ENCODE measurements at places on chromosomes 5 and 9.

- no peak for DNase-seq
Observed at GRCh38 chr5:138955013-138955660, 80.0 kb upstream of the LRRTM2 start.

GRCh38 chr5:161804263-161804662, 43.7 kb upstream of the GABRA1 start:
- DNase-seq, result no peak

- no peak for DNase-seq
Observed at GRCh38 chr5:29697278-29697677, 1496.2 kb upstream of the CDH6 start.

DNA sequence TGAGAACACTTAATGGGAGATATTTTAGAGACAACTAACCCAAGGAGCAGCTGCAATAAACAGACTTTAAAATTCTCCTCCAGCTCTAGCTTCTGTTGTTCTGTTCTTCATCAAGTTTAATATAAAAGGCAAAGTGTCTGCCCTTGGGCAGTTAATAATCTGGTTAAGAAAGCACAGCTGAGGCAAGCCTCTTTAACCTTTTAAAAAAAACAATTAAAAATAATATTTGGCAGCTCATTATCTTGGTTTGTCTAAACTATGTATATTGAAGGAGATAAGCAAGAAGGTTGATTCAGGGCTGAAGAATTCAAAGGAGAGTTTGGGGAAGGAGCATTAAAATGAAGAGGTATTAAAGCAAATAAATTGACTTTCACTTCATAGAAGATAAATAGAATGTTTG, 75.4 kb downstream of the TSSK1B start:
- no peak for DNase-seq

- DNase-seq, result no peak
Observed at GRCh38 chr5:126192226-126192625, 231.0 kb upstream of the GRAMD2B start.

DNA sequence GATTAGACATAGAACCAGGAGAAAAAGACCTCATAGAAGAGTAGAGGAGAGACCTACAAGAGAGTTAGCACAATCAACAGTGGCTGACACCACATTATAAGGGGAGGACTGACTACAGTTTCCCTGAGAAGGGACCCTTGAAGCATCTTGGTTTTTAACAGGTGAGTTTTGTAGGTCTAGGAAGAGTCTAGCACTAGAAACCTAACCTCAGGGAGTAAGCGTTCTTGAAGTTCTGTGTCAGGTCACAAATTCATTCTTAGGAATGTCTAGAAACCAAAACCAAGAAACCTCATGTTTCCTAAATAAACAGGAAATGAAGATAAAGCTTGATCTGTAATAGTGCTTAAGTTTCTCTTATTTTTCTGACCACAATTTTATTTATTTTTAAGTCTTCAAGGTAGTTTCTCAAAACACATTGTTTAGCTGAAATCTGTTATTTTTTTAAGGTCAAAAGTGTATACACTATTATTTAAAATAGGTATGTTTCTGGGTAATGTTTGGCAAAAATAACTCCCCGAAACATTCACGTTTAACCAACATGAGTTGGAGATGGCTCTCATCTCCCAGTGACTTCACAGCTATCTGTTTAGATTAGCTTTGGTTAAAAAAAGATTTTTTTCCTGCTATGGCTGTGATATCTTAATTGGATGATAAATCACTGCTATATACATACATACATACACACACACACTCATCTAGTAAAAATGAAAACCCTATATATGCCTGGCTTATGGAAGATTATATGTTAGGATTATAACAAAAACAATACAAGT, 37.1 kb downstream of the MAP3K1 start:
- DNase-seq, result no peak
